AG10803 (cell line): ENCODE measurements at places on chromosomes 4 and X.
A peak's percentile ranks its signal among the peaks of the same experiment; 100 is the strongest.

DNA sequence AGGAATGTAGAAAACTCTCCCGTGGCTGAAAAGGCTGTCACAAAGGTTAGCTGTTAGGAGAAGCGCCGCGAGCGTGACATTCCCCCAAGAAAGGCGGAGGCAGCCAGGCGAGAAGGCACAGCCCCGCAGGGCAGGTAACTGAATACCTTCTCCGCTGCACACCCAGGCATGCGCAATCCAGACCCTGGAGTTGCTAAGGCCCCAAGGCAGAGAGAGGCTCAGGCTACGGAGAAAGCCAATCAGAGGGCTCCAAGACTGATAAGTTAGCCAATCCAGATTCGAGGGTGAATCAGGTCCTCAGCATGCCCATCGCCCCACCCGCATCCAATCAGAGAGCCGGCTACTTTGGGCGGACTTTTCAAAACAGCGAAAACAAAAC, 485 bp upstream of the CCNG2 start:
- peak; percentile 99 for DNase-seq

GRCh38 chrX:123093792-123094191, 90.3 kb upstream of the GRIA3 start:
- no peak for DNase-seq

GRCh38 chr4:172143605-172144314, 330.6 kb downstream of the GALNTL6 start:
- DNase-seq = no peak

- no peak for DNase-seq
These were observed 5.8 kb downstream of the ABLIM2 start for GRCh38 chr4:8152865-8153257.

DNA sequence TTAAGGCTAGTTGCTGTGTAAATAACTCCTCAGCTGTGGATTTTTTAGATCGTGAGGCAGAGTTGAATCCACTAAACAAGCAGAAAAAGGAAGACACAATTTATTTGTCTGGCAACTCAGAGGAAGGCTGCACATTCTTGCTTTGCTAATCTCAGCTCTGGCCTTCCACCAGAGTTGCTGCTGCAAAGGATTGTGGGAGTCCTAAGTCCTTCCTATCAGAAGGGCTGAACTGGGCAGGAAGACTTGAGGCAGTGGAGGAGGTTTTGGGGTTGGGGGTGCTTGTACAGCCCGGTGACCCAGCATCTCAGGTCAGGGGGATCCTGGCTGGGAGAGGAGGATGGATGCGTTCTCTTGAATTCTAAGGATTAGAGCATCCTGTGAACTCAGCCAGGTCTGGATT, 11.0 kb upstream of the VSIG1 start:
- DNase-seq = peak; percentile 3

DNA sequence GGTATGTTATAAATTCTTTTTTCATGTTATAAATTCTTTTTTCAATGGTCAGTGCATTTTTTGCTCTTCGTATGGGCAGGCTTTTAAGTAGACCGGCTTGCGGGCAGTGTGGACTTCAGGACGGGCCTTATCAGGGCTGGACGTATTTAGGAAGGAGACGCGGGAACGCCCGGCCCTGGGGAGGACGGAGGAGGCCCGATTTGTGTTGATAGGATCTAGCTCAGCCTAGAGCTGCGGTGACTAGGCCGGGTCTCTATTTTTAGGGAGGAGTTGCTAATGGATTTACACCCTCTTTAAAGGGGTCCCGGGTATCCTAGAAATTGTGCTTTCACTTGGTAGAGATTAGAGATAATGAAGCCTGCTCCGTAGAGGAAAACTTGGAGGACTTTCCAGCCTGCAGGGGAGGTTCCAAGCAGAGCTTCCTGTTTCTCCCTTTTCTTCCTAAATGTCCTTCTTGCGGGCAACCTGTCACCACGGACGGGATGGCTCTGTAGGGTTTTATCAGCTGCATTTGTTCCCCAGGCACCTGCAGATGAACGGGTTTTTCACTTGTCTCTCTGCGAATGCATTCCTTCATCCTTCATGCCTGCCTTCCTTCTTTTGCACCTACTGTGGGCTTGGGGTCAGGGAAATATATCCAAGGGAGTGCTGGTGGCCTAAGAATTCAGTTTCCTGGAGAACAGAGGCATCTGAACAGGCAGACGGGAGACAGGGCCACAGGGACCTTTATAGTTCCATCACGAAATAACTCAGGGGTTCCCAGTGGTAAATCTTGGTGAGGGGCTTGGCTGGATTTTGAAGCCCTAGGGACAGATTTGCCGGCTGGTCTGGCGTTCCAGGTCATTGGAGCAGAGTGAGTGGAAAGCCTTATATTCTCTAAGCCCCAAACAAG, 1.4 kb downstream of the CD99 start:
- peak; percentile 62 for DNase-seq

- peak; percentile 95 for DNase-seq
These were observed 71.7 kb upstream of the HGFAC start for GRCh38 chr4:3369781-3370674.

DNA sequence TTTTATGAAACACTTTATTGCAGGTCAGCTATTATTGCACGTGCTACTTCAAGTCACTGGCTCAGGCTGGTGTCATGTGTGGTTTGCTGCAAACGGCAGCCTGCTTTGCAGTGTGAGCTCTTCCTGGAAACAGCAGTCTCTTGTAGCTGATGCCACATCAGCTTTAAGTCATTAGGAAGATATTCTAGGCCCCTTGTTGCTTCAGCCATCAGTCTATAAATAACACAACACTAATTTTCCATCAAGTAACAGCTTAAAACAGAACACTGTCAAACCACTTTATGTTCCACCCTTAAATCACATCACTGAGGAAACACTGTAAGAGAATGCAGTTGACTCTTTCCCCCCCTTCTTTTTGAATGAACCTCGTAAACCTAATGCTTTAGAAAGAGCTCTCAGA, 93.8 kb downstream of the GATB start:
- DNase-seq = peak; percentile 75

DNA sequence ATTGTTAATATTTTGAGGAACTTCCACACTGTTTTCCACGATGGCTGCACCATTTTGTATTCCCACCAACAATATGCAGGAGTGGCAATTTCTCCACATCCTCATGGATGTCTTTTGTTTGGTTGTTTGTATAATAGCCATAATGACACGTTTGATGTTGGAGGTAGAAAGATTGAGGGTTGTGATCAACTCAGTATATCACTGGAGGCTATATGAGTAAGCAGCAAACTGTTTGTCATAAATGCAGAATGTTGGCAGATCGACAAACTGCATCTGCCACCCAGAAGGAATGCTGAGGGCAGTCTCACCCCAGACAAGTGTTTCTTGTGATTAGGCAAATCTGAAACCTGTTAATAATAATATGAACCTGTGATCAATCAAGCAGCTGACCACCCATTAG, 243.9 kb upstream of the WDFY3 start:
- peak; percentile 3 for DNase-seq

DNA sequence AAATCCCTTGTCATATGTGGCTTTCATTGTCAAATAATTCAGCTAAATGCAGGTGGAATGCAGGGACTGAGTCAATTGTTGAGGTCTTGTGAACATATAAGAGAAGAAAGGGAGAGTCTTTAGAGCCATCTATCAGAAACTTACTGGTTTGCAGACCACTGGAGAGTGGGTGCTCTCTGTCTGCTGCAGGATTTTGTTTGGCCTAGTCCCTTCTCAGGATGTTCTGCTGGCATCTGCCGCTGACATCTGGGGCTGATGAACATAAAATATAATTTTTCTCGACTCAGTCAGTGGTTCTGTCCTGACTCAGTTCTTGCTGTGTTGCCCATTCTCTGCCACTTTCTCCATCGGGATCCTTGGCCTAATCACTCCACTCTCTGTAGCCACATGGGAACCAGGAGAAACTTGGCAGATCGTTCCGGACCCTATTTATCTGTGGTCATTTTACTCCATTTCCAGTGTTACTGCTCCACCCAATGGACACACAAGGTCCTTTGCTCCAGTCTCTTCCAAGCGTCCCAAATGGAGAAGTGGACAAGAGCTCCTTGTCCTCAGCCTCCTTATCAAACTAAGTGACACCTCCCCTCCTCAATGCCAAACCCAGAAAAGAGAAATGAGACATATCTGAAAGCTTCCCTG, 436.2 kb downstream of the FAT4 start:
- peak; percentile 52 for DNase-seq

- DNase-seq = no peak
These were observed 854.3 kb downstream of the C4orf33 start for GRCh38 chr4:129950217-129950616.

DNA sequence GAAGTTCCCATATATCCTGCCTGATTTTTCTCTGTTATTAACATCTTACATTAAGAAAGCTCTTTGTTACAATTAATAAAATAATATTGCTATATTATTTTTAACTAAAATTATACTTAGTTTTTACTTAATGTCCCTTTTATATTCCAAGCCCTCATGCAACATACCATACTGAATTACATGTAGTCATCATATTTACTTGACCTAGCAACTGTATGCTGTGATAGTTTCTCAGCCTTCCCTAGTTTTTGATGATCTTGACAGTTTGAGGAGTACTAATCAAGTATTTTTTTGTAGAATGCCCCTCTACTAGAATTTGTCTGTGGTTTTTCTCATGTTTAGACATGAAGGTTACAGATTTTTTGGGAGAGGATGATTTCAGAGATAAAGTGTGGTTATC, 1503.8 kb upstream of the PABPC4L start:
- no peak for DNase-seq

- peak; percentile 81 for DNase-seq
These were observed 98.8 kb downstream of the CDS1 start for GRCh38 chr4:84681486-84682274.

DNA sequence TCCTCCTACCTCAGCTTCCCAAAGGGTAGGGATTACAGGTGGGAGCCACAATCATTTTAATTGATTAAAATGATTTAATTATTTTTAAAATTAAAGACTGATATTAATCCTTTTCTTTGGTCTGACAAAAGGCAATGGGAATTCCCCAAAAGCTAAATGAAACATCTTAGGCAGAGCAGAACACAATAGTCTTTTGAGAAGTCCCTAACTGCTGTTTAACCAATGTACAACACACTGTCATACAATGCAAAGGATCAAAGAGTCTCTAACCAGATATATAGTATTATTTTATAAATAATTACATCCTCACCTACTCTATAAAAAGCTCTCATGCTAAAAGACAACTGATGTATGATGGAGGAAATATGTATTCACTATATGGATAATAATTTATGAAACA, 47.0 kb downstream of the THAP9 start:
- no peak for DNase-seq

DNA sequence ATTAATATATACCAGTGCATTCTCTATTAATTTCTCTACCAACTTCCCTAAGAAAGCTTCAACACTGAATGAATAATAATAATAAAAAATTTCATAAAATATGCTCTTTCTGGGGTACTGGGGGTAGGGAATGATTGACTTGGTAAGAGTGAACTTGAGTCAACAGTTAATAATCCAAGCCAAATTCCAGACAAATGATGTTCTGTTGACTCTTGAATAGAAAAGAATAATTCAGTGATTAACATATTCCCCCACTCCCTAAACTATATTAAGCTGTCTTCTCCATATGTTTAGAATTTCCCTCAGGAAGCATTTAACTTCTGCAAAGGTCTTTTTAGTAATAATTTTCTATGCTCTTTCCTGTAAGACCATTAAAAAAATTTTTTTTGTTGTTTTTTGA, 12.3 kb downstream of the PGRMC2 start:
- DNase-seq = peak; percentile 55

DNA sequence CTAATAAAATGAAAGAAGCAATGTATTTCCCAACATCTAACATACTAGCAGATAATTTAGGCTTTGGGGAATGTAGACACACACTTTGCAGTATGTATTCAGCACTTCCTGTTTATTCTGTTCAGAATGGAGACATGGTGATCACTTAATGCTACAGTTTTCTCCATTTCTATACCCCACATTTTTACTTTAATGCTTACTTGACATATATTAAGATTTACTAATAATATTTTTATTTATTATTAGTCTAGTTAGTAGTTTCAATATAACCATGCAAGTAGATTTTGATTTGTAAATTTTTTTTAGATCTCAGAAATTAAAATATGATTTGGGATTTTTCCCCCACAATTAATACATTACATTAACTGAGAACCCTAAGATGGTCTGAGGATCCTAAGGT, 98.4 kb downstream of the PRSS12 start:
- no peak for DNase-seq

GRCh38 chr4:141011901-141012315, 121.4 kb downstream of the RNF150 start:
- peak; percentile 12 for DNase-seq

GRCh38 chrX:127459790-127460189, 592.4 kb downstream of the ACTRT1 start:
- DNase-seq = no peak

GRCh38 chrX:39298821-39299220, 497.6 kb downstream of the MID1IP1 start:
- DNase-seq = no peak

DNA sequence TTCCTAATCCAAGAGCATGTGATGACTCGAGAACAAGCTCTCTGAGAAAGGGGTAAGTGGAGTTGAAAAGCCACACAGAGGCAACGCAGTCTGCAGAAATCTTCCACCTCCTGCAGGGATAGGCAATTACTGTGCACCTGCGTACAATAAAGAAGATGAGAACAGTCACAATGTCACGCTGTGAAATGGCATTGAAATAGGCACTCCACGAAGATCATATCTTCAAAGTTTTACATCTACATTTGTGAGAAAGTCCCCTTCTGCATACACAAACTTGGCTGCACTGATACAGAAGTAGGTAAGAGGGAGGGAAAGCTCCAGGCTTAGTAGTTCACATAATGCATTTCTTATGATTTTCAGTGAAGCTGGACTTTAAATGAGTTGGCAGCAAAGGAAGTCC, 27.1 kb downstream of the DDX60L start:
- DNase-seq = no peak

GRCh38 chr4:94486372-94486801, 34.6 kb downstream of the PDLIM5 start:
- no peak for DNase-seq

DNA sequence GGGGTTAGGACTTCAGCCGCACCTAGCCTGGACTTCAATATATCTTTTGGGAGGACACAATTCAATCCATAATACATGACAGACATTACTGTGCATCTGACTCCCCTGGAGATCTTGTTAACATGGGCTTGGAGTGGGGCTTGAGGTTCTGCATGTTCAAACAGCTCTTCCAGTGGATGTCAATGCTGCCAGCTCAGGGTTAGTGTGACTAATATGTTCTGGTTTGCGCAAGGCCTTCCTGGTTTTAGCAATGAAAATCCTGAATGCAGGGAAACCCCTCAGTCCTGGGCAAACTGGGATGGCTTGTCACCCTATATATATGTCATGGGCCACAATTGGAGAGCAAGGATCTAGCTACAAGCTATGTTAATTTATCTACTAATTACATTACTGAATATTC, 2.7 kb upstream of the TSPAN7 start:
- no peak for DNase-seq

GRCh38 chr4:96471956-96472867, 632.3 kb downstream of the PDHA2 start:
- no peak for DNase-seq

GRCh38 chr4:15345134-15345533, 82.7 kb upstream of the C1QTNF7 start:
- no peak for DNase-seq

- DNase-seq = no peak
These were observed 266.1 kb downstream of the GRIA3 start for GRCh38 chrX:123450222-123450621.

- peak; percentile 84 for DNase-seq
These were observed 38.3 kb downstream of the NDNF start for GRCh38 chr4:121034017-121034416.

GRCh38 chr4:680928-681645, 6.7 kb downstream of the MYL5 start:
- peak; percentile 34 for DNase-seq

- DNase-seq = no peak
These were observed 990.2 kb downstream of the STPG2 start for GRCh38 chr4:97153042-97153441.

GRCh38 chr4:168853770-168854169, 156.3 kb downstream of the CBR4 start:
- DNase-seq = no peak
